GM04503 (cell line): ENCODE measurements at places on chromosomes 1 and 21.

GRCh38 chr1:55234016-55234415, 18.9 kb upstream of the USP24 start:
- peak; percentile 81 for DNase-seq

DNA sequence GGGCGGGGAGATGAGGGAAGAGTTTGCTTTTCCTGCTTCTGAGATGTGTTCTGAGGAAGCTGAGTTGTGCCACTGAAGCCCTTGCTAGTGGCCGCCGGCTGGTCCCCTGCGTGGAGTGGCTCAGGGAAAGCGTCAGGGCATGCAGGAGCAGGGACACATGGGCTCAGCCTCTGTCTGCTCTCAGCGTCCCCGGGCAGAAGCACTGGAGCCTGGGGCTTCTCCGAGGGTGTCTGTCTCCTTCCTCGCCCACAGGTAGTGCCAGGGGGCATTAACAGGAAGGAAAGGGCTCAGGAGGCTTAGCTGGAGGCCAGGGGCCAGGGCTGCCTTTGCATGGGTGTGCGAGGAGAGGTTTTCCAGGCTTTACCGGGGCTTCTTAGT, 7.3 kb downstream of the PRDM16 start:
- DNase-seq, result no peak

DNA sequence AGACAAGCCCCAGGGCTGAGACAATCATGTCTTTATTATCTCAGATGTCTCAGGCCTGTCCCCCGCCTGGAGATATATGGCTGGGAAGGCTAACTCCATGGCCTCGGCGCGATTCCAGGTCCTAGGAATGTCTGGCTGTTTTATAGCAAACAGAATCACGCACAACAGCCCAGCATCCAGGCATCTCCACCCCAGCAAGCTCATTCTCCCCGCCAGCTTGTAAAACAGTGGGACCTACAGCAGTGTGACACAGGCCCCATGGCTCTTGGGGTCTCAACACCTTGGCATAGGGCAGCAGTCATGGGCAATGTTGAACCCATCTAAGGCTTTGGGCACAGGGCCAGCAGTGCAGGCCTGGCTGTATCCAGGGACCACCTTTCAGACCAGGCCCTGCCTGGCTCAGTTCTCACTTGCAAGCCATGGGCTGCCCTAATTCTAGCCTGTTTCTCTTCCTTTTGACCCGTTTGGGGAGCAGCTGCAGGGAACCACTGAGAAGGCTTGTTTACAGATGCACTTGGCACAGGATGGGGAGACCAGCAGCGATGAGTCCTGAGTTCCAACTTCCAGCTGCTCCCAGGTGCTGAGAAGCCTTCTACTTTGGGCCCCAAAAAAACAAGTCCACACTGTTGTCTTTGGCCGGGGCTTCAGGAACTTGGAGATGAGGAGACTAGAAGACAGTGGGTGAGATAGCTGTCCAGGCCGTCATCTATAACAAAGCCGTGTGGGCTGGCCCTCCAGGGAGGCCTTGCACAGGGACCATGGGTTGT, 34.4 kb downstream of the WNT4 start:
- DNase-seq, result peak; percentile 12

DNA sequence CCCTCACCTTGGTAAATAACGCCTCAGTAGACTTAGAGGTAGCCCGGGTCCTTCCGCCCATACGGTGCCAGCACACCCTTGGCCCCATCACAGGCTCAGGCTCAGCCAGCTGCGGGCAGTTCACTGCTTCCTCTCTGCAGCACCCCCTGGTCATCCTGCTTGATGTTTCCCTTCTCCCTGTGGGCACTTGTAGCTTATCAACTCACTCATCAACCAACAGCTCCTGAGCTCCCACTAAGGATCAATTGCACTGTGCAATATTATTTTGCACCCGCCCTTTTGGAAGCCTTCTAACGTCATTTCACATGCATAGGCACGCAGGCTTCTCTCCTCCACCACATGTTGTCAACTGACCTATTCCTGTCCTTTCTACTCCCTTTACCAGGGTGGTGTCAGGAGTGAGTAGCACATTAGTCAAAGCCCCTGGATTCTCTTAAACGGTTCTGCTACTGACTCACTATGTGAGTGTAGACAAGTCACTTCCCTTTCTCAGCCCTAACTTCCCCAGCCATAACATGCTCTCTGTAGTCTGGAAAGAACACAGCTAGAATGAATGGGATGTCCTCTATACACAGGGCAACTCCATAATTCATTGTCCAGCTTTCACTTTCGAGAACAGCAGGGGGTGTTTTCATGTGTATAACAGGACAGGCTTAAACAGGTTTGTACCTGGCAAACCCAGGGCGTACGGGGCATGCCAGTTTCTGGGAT, 47.1 kb upstream of the IRF2BP2 start:
- peak; percentile 85 for DNase-seq

DNA sequence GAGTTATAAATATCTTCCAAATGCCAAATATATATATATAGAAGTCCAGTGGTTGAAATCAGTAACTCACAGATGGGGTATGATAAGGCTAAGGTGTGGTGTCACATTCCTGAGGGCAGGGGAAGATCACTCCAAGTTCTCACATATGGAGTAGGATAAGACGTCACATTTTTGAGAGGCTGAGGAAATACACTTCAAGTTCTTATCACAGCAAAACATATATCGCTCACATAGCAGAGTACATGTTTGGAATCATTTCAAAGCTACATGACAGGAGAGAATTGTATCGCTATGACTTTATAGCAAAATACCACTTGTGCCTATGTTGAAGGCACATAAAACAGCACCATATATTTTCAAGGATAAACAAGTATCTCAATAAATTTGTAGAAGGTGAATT, 55.1 kb downstream of the RBM11 start:
- DNase-seq, result no peak

DNA sequence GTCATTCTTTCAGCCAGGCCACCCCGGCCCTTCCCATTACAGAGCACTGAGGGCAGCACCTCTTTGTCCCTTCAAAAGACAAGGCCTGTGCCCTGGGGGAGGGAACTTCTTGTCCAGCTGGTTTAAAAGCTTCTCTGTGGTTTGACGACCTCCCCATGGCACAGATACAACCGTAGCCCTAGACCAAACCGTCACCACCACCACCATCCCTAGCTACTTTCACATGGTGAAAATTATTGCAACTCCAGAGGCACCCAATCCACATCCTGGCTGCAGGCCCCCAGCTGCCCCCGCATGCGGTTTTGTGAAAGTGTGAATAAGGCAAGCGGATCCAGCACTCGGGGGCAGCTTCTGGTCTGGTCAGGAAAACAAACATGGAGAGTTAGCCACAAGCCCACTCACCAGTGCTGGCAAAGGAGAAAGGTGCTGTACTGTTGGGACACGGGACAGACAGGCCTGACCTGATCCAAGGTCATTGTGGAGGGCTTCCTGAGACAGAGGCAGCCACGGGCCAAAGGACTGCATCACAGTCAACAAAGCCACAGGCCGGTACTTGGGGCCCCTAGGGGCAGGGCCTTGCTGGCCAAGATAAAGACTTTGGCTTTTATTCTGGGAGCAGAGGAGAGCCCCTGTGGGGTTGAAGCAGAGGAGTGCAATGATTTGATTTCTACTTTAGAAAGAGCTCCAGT, 31.2 kb downstream of the CDCA8 start:
- no peak for DNase-seq

DNA sequence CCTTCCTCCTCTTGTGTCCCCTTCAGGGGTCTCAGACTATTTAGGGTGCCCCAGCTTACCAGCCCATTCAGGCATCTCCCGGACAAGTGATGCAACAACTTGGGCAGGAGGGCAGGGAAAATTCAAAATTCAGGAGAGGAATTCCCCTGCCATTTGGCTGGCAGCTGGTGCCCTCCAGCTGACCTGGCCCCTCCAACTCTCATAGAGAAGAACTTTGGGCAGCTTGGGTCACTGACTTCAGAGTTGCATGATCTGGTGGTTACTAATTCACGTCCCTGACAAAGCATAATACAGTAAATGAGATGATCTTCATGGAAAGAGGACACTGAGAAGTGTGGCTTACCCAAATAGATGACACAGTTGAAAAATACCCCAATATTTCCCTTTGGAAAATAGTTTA, at the start of gene FCAMR:
FCAMR (minus strand) TSS at position 15 of the 400 bp plus-strand sequence. CDS start 335 bp downstream, outside the sequence.
- no peak for DNase-seq

DNA sequence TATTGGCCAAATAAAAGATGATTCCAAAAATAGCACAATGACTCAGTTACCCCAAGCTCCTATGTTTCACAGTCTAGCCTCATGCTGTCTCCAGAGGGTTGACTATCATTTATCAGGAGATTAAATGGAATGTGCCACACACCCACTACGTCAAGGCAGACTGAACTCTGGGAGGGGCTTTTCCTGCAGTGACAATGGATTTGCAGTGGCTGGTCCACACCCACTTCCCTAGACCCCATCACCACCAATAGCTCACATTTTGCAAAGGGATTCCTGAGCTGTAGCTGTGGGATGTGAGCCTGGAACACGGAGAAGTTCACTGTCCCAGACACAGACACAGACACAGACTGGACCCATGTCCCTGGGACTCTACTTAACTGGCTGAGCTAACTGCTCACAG, 77.1 kb downstream of the HLCS start:
- no peak for DNase-seq

DNA sequence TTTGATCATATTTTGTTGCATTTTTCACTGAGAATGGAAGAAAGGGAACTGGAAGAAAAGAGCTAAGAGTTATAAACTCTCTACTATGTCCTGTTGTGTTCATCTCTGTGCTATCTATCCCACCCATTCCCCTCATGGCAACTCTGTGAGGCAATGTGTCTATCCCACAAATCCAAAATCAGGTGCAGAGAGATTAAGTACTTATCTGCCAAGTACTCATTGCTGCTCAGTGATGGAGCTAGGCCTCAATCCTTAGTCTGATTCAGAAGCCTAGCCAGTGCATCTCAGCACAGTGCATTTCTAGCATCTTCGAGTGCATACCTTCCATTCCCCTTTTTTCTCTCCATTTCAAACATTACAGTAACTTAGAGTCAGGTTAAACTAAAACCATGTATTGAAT, 270.6 kb downstream of the TPR start:
- no peak for DNase-seq

- DNase-seq, result no peak
Observed at GRCh38 chr1:31704271-31705079, 658 bp upstream of the COL16A1 start.

GRCh38 chr1:201791779-201792173, 37.2 kb upstream of the IPO9 start:
- peak; percentile 50 for DNase-seq

GRCh38 chr21:34217263-34217662, 143.9 kb downstream of the MRPS6 start:
- DNase-seq, result no peak

DNA sequence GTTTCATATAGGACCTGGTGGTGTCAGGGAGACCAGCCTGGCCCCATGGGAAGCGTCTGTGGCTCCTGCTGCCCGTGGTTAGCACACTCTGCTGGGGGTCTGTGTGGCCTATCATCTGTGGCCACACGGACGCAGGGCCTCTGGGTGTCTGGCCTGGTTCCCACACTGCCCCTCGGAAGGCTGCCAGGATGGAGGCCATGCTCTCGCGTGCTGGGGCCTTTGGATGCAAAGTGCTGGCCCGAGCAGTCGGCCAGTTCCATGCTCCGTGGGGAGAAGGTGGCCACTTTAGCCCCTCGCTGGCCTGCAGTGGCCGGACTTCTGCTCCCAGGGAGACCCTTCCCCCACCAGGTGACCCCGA, 20.8 kb upstream of the LRRC3 start:
- no peak for DNase-seq

DNA sequence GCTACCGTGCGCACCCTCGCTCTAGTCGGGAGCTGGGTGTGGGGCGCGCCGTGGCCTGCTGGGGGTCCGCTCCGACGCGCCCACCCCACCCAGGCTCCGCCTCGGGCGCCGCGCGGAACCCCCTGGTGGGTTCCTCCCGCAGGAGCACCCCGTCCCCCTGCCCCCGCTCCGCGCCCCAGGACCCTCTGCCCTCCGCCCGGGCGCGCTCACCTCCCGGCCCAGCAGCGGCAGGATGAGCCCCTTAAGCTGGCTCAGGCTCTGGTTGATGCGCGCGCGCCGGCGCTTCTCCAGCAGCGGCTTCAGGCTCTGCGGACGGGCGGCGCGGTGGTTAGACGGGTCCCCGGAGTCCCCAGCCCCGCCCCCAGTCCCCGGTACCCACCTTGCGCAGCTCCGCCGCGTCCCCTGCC, 319 bp downstream of the HES2 start:
- DNase-seq, result no peak

- no peak for DNase-seq
Observed at GRCh38 chr1:6962478-6962995, 177.3 kb downstream of the CAMTA1 start.

DNA sequence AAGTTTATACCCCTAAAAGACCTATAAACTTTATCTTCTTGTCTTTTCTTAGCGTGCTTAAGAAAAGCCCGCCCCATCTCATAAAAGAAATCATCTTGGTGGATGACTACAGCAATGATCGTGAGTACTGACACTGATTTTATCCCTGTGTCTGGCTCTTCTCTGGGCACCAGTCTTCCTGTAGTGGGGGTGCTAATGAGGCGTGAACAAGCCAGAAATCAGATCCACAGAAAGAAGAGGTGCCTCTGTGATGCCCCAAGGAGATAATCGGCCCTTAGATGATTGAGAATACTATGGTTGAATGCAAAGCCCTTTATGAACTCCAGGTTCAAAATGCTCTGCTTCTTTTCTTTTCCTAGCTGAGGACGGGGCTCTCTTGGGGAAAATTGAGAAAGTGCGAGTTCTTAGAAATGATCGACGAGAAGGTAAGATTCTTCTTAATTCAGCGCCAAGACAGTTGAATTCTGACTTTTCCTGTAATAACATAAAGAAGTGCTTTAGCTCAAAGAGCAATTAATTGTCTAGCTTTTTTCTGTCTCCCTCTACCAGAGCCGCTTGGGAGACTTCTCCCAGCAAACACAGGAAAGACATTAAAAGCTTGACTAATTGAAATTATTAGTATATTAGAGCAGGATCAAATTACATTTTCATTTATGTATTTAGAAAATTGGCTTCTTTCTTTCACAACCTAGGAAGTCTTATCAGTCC, 169.4 kb downstream of the GALNT2 start:
- DNase-seq, result no peak

GRCh38 chr1:36133484-36133883, 8.5 kb upstream of the COL8A2 start:
- peak; percentile 91 for DNase-seq

DNA sequence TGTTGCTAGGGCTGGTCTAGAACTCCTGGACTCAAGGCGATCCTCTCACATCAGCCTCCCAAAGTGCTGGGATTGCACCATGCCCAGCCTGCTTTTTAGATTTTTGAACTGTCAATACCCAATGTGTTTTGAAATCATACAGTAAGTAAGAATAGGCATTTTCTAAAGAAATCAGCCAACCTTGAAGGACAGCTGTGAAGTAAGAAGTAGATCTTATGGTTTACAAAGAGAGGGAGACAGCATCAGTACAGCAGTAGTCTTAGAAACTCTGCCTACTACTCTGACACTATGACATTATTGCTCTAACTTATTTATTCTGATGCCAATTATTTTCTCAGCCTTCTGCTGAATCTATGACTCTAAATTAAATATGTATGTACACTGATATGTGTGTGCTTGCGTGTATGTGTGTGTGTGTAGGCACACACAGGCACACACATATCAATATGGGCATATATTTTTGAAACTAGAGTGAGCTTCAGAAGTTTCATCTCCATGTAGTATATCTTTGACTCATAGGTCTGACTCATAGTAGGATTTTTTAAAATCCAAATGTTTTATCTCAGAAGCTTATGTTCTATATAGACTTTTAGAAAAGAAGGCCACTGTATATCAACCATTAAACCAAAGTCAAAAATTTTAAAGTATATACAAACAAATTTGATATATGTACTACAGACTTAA, 140.4 kb downstream of the COL24A1 start:
- DNase-seq, result no peak
